Mesenchymal stem cell (in vitro differentiated cells and primary cell): ENCODE measurements at places on chromosomes 7 and 10.

- DNase-seq, result no peak
Observed at GRCh38 chr7:20193873-20194272, 23.3 kb downstream of the MACC1 start.

GRCh38 chr7:18610331-18610948 lies 114.9 kb downstream of the HDAC9 start:
- DNase-seq, result peak; percentile 35

DNA sequence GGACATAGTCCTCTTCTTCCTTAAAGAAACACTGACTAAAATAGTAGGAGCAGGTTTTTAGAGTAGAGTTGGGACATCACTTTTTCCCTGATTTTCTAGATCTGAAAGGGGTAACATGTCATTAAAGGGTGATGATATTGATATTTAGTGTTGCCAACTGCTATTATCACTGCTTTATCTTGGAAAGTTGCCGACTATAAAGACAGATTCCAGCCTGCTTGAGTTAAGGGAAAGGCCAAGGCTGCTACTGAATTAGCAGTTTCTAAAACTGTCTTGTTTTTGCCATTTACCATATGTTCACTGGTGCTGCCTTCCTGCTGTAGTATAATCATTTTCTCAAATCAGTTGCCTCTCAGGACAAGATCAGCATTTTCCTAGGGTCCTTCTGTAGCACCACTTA lies 29.7 kb downstream of the AP3M1 start:
- no peak for DNase-seq

GRCh38 chr10:33422471-33423153 lies 88.1 kb upstream of the NRP1 start:
- no peak for DNase-seq

DNA sequence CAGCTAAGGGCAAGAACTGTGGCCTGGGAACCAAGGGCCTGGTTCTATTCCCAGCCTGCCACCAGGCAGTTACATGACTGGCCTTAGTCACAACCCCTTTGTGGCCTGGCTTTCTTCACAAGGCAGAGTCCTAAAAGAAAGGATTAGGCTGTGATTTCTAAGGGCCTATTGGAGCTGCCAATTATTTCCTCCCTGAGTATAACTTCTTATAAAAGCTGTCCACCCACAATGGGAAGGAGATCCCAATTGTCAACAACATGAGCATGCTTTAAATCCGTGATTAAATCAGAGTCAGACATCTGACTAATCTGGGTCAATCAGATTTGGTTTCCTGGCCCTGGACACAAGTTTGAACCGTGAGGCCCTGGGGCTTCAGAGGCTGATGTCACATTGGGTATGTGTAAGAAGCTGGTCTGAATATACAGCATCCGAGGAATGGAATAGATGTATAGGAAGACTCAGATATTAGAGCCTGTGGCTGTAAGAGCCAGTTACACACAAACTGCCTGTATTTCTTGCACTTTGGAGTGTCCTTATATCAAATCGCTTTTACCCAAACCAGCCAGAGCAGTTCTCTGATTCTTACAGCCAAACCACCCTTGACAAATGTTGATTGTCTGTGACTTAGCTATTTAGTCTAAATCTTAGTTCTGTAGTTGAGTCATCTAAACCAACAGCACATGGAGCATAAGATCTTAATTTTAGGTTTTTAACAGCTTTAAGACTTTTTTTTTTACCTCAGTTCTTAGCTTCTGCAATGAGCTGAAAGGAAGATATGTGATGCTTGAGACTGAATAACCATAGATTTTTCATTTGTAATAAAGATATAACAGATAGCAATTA lies 61.3 kb downstream of the ABCB4 start:
- DNase-seq, result peak; percentile 39

- no peak for DNase-seq
Observed at GRCh38 chr10:11454958-11455566, 156.4 kb downstream of the USP6NL start.

- no peak for DNase-seq
Observed at GRCh38 chr10:43125274-43125845, 12.9 kb upstream of the CSGALNACT2 start.

GRCh38 chr7:68122801-68123200 lies 1126.2 kb downstream of the TYW1 start:
- DNase-seq, result no peak

- DNase-seq, result no peak
Observed at GRCh38 chr7:22173685-22174573, 183.0 kb downstream of the RAPGEF5 start.

DNA sequence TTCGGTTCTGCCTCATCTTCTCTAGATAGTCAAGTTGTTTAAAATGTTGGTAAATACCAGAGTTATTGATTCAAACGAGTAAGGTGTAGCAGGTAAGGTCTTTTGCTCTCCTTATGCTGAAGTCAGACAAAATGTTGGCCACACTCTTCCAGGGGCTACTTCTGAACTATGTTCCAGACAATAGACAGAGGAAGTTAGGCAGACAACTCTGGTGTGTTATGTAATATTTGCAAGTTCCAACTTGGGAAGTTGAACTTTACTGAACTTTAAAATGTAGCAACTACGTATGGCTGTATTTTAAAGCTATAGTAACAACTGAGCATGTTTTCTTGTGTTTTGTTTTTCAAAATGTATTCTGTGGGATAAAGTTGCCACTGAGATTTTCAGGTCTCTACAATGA lies 125.7 kb upstream of the NEBL start:
- DNase-seq, result no peak

GRCh38 chr10:30059209-30060107 lies at the start of gene JCAD:
TSS of gene JCAD (minus strand) at chr10:30059586. CDS start at chr10:30047812, 11,774 bp downstream.
- peak; percentile 58 for DNase-seq

GRCh38 chr10:104472957-104473745 lies 119.5 kb downstream of the CFAP58 start:
- DNase-seq, result no peak

GRCh38 chr7:137097111-137097510 lies 228.7 kb downstream of the CHRM2 start:
- DNase-seq, result no peak

- no peak for DNase-seq
Observed at GRCh38 chr7:41955451-41955850, 252.6 kb upstream of the INHBA start.

GRCh38 chr7:139777948-139778841 lies at the start of gene HIPK2:
TSS of gene HIPK2 (minus strand) at chr7:139777998. CDS start at chr7:139777623, 375 bp downstream.
- peak; percentile 79 for DNase-seq

- peak; percentile 80 for DNase-seq
Observed at GRCh38 chr10:124732931-124733570, 11.1 kb downstream of the FAM53B start.
